ENCODE measurements at places on chromosomes 11 and 22.

- no peak for DNase-seq
Measured at GRCh38 chr11:47318166-47318565, 34.3 kb downstream of the MYBPC3 start.

DNA sequence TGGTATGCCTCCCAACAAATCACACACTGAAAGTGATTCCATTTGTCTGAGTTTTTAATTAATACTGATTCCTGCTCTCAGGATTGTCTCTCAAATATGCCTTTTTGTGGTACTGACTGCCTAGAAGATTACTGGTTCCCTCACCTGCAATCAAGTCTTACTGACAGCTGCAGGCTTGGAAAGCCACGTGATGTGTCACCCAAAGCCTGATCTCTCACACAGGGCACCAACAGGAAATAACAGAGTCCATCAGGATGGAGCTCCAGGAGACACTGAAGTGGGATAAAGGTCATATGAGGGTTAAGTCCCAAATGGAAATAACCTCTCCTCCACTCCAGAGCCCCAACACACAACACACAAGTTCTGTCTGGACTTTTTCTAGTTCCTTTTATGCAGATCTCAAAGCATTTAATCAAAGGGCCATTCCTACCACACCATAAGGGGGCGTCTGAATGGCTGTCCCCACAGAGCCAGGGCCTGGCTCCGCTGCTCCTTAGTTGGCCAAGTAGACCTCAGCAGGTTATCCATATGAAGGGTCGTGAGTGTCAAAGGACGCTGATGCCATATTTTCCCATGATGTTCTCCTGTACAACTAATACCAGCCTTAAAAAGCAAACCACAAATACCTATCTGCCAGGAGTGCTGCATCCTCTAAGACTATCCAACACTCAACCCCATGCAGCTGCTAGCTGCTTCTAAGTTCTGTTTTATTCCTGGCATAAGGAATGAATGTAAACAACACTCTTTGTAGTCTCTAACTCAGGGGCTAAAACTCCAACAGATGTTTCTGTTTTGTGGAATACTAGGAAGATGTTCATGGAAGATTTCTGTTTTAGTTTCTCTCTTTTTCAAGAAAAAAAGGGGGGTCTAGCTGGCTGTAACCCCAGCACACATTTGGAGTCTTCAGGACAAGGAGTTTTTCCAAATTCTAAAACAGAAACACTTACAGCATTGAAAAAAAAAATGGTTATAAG, 13.0 kb downstream of the SCUBE2 start:
- DNase-seq = no peak

DNA sequence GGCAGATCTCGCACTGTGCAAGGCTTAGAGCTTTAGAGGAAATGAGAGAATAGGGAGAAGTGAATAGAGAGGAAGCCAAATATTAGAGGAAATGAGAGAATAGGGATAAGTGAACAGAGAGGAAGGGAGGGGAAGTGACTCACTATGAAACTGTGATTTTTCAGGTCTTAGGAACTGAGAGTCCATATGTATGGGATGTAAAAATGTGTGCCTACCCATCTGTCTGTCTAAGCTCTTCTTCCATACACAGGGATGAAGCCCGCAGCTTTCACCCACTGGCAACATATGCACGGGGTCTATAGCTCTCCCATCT, 6.4 kb upstream of the CCDC86 start:
- no peak for DNase-seq

GRCh38 chr11:100008417-100008816, 678.7 kb upstream of the ARHGAP42 start:
- no peak for DNase-seq

DNA sequence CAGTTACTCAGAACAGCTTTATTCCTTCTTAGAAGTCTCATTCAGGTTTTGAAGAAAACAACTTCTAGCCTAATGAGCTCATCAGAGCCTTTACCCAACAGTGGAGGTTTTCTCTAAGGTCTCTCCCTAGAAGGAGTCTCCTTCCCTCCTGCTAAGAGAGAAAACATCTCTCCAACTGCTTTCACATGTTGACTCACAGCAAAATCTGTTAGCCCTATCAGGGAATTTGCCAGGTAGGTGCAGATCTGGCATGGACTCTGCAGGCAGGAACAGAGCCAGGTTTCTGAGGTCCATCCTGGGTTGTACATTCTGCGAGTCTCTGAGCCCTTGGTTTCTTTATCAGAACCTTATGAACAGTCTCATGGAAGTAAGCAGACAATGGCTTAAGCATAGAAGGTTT, 214.4 kb downstream of the HIPK3 start:
- DNase-seq = no peak

GRCh38 chr22:17235149-17235655, 16.0 kb upstream of the ADA2 start:
- no peak for DNase-seq

GRCh38 chr11:124943254-124943616, 7.4 kb upstream of the HEPACAM start:
- DNase-seq = no peak

DNA sequence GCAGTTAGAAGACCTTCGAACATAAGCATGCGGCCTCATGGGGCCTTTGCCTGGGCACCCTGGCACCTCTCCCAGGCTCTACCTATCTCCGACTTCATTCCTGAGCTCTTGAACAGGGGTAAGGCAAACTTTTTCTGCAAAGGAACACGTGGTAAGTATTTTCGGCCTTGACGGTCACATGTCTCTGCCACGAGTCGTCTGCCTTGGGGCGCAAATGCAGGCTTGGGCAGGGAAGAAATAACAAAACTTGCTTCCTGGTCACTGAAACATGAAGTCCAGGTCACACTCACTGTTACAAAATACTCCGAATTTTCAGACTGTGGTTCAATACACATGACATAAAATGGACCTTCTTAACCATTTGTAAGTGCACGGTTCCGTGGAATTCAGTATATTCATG, 3.4 kb upstream of the ASCL2 start:
- DNase-seq = no peak

DNA sequence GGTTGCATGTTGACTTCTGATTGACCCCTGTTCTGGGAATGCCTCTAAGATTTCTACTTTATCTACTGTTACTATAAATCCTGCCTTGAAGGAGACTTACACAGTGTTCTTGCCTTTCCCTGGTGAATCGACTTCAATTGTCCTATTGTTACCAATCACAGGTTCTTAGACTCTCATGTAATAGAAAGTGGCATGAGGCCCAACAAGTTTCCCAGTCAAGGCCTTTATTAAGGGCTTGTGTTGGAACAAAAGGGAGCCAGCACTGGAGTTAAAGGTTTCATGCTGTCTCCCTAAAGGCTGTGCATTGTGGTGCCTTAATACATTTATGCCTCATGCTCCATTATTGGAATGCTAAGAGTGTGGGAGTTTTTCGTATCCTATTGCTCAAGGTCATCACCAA, 23.3 kb downstream of the MS4A2 start:
- DNase-seq = no peak

DNA sequence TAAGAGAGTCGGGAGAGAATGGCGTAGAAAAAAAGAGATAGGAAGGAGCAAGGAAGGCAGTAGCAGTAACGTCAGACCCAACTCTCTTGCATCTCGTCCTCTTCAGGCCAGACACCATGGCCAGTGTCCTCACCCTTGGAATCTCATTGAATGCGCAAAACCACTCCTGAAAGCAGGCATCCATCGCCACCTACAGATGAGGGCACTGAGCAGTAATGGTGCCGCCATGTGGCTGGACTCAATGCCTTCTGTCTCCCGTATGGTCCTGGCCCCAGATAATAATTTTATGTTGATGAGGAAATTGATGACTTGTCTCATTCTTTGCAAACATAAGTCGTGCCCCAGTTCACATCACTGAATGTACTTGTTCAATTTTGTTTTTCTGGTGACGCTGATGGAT, 17.8 kb upstream of the ALX4 start:
- no peak for DNase-seq

DNA sequence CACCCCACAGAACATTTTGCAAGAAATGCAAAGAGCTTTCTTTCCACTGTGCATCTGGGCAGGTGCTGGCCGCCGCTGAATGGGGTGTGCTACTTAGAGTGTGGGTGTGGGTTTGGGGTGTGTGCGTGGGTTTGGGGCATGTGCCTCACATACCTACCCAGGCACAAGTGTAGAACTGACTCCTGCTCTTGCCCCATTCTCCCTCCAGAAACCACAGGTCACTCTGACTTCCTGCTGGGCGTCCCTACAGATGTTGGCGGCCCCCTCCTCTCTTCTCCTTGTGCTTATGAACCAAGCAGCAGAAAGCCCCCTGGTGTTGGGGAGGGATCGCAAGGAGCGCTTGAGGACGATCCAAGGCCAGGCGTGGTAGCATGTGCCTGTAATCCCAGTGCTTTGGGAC, 63.9 kb downstream of the GRIK4 start:
- DNase-seq = no peak

All from KG1 (cell line).